NCI-H2171 (cell line): ENCODE measurements at places on chromosomes 1 and 21.

- DNase-seq: no peak
Measured at GRCh38 chr1:183019860-183020259, 3.4 kb upstream of the LAMC1 start.

DNA sequence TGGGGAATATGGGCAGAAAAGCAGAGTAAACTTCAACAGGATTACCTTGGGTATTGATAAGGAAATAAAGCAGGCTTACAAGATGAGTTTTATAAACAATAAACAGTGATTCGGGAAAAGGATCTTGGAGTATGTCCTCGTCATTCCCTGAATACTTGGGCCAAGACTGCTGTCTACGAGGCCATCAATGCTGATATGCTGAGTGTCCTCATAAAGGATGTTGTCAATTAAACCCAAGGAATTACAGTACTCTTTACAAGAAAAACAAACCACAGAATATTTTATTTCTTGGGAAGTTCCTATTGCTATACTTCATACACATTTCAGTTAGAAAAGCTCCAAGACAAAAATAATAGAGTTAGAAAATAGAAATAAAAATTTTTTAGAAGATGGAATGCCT is 34.9 kb downstream of the ATP1B1 start:
- no peak for DNase-seq

DNA sequence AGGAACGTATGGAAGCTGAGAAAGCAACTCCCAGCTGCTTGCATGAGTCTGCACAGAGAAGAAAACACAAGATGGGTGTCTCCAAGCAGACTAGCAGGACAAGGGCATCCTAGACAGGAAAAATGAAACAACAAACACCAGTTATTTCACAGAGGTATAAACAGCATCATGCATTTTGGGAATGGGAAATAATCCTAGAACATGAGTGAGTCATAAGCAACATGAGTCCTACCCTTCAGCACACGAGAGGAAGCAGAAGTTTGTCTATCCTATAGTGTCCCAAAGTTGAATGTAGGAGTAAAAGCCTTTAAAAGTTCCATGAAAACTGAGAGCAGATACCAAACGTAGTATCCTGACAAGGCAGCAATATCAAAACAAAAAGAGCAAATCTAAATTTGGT is 11.3 kb upstream of the FRRS1 start:
- no peak for DNase-seq

DNA sequence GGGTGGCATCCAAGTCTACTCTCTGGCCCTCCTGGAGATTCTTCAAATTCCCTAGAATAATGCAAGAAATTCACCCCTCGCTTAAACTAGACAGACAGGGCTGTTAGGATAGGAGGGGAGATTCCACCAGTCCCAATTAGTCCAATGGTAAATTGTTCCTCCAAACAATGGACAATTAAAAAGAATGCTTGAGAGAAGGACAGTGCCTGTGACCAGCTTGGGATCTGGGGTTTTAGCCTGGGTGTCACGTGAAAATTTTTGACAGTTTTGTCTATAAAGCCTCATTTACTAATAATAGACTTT is 177.7 kb upstream of the RAB4A start:
- DNase-seq: no peak

GRCh38 chr1:81174052-81174451 is 626.7 kb upstream of the ADGRL2 start:
- DNase-seq: no peak

DNA sequence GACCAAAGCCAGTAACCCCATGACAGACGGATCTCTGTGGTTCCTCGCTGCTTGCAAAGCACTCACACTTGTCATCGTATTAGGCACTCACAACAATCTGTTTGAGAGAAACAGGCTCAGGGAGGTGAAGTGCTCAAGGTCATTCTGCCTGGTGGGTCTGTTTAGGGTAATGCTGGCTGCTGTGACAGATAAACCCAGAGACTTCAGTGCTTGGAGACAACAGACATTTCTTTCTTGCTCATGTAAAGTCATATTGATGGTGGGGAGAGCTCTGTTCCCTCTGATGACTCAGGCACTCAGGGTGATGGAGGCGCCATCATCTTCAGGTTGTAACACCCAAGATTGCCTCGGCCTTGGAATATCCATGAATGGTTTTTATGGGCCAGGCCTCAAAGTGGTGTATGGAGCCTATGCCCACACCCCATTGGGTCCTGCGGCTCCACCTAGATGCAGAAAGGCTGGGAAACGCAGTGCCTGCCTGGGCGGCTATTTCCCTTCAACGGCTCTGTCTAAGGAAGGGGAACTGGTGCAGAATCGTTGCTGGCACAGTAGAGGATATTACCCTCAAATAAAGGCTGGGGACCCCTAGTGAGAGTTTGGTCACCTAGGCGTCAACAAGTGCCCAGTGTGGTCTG is 71.6 kb upstream of the SELENON start:
- no peak for DNase-seq
